ENCODE measurements at places on chromosomes 7 and 10.

DNA sequence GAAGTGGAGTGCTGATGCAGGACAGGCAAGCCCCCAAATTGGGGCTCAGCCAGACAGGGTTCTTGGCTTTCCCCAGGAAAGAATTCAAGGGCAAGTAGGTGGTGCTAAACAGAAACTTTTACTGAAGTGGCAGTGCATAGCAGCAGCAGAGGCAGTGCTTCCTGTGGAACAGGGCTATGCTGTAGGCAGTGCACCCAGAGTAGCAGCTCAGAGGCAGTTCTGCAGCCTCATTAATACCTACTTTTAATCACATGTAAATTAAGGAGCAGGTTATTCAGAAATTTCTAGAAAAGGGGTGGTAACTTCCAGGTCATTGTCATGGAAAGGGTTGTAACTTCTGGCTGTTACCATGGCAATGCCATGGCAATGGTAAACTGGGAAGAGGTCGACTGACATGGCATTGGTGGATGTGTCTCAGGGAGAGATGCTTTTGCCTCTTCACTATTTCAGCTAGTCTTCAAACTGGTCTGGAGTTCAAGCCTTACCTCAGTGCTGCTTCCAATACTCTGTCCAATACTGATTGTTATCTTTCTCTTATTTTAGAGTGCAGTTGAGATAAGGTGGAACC is 29.2 kb downstream of the PRSS58 start:
- DNase-seq, result no peak

DNA sequence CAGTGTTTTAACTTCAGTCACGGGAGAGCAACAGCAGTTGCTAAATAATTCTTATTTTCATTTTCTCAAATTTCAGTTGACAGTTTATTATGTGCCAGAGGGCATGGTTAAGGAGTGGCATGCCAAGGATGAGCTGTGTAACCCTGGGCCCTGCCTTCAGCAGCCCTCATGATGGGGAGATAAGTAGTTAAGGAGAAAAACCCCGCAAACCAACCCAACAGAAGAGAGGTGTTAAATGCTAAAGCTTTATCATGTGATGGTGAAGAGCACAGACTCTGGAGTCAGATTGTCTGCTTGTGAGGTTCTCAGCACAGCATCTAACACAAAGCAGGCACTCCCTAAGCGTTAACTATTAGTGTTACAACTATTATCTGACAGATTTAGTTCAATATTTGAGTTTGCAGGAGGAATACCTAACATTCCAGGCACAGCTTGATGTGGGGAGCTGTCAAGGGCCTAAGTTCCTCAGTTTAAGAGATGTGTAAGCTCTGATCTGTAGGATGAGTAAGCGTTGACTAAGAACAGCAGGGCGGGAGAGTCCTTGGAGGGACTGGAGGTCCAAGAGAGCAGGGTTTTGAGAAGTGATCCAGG is 29.6 kb downstream of the STAM start:
- DNase-seq, result no peak

- DNase-seq, result no peak
Observed at GRCh38 chr10:110274647-110275046, 30.1 kb downstream of the SMNDC1 start.

DNA sequence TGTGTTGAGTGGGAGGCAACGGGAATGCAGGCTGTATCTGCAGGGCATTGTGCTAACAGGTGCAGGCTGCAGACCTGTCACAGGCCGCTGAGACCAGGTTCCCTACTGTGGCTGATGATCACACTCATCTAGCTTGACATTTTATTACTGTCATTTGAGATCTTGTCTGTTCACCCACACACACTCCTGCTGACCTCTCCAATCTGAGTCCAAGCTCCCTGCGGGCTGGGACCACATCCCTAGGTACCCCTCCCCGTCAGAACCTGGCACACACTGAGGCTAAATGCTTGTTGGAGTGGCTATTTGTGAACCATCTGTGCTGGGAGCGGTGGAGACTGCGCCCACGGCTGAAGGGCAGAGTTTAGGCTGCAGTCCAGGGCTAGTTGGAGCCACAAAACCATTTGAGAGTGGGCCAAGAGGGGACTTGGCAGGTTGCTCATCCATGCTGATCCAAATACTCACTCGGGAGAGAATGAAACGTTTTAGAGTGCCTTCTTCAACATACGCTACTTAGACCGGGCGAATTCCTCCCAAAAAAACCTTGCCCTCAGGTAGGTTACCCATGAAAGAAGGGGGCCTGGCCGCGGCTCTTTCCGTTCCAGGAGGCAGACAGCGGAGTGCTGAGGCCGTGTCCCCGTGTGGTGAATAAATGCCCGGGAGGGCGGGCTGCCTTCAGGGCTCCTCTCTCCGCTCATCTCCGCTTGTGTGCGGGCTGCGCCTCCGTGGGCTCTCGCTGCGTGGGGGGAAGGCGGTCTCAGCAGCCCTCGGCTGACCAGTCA is 164.4 kb downstream of the RGS10 start:
- DNase-seq, result no peak

- DNase-seq, result no peak
Observed at GRCh38 chr10:108801775-108802517, 1121.4 kb downstream of the XPNPEP1 start.

DNA sequence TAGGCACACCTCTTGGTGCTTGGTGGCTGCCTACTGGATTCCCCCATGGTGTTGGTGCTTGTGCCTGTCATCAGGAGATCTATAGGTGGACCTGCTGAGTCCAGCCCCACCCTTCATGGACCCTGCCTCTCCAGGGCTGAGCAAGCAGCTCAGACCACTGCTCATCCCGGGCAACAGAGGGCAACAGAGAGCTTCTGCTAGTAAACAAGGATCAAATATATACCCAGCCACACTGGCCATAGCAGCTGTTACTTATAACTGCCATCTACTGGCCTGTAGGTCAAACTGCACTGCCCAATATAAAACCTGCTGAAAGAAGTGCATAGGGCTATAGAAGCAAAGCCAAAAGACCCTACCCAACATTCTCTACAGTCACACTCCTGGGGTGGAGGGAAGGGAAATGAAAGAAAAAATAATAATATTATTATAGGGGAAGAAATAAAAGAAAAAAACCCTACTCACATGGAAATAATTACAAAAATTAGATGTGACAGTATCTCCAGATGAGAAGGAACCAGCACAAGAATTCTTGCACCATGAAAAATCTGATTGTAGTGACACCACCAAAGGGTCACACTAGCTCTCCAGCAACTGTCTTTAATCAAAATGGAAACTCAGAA is 54.9 kb upstream of the ZNF800 start:
- DNase-seq, result no peak
